Activated B cell treated with CpG ODN at 0.5 μM for 24 hours (primary cell): ENCODE measurements at places on chromosomes 12 and 14. TPM values are rescaled to one million over a fixed set of nuclear protein-coding genes. Genes with fewer than 3 reads are reported as not detected.

DNA sequence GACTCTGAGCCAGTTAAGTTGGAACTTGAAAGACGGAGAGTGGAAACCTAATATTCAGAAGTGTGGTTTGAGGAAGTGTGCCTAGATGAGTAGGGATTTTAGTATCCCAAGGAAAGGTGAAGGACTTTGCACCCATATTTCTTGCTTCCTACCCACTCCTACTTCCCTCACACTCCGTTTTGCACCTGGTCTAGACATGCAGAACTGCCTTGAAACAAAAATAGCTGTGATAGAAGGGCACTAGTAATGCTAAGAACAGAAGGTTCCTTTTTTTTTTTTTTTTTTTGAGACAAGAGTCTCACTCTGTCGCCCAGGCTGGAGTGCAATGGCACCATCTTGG lies 732 bp upstream of the ARF3 start:
- peak overlapping the region; percentile 99 for H3K4me3 ChIP-seq
- no peak for DNase-seq
- H3K4me1 ChIP-seq, result peaks cover 41% of the 10 kb centered on the region
- peaks cover 18% of the 10 kb centered on the region for H3K36me3 ChIP-seq
- H3K27ac ChIP-seq, result peak overlapping the region; percentile 91
- H3K27me3 ChIP-seq, result peaks cover 8% of the 10 kb centered on the region

- no peaks in the 10 kb centered on the region for H3K4me1 ChIP-seq
- no peak for DNase-seq
- H3K36me3 ChIP-seq, result no peaks in the 10 kb centered on the region
- no peak overlapping the region for H3K4me3 ChIP-seq
Measured at GRCh38 chr14:24576771-24577170, 721 bp upstream of the CTSG start.

GRCh38 chr12:49059299-49060171 lies 1.1 kb downstream of the KMT2D start:
- peaks cover 23% of the 10 kb centered on the region for H3K36me3 ChIP-seq
- H3K27ac ChIP-seq, result peak overlapping the region; percentile 76
- H3K27me3 ChIP-seq, result no peaks in the 10 kb centered on the region
- H3K4me3 ChIP-seq, result peak overlapping the region; percentile 93
- DNase-seq, result no peak

GRCh38 chr12:128928361-128928760 lies 75.1 kb downstream of the GLT1D1 start:
- no peak overlapping the region for H3K4me3 ChIP-seq
- peaks cover 2% of the 10 kb centered on the region for H3K27me3 ChIP-seq
- H3K36me3 ChIP-seq, result no peaks in the 10 kb centered on the region
- H3K4me1 ChIP-seq, result no peaks in the 10 kb centered on the region
- no peak for DNase-seq
- no peak overlapping the region for H3K27ac ChIP-seq

- no peaks in the 10 kb centered on the region for H3K36me3 ChIP-seq
- DNase-seq, result no peak
- no peak overlapping the region for H3K4me3 ChIP-seq
- H3K4me1 ChIP-seq, result no peaks in the 10 kb centered on the region
Measured at GRCh38 chr14:32404784-32405573, 75.9 kb downstream of the AKAP6 start.

GRCh38 chr12:109638735-109639134 lies 65.1 kb downstream of the MVK start:
- no peak overlapping the region for H3K4me3 ChIP-seq
- H3K4me1 ChIP-seq, result no peaks in the 10 kb centered on the region
- no peak overlapping the region for H3K27ac ChIP-seq
- peaks cover 5% of the 10 kb centered on the region for H3K27me3 ChIP-seq

GRCh38 chr12:14910090-14910915 lies 24.6 kb upstream of the MGP start:
- H3K4me1 ChIP-seq, result peaks cover 4% of the 10 kb centered on the region
- H3K4me3 ChIP-seq, result no peak overlapping the region
- no peak for DNase-seq
- H3K36me3 ChIP-seq, result peaks cover 32% of the 10 kb centered on the region

- H3K4me3 ChIP-seq, result no peak overlapping the region
- DNase-seq, result no peak
- peaks cover 20% of the 10 kb centered on the region for H3K27me3 ChIP-seq
Measured at GRCh38 chr12:52601671-52602070, 408 bp upstream of the KRT72 start.

GRCh38 chr14:71113376-71113775 lies 206.1 kb downstream of the PCNX1 start:
- no peak overlapping the region for H3K27ac ChIP-seq
- H3K27me3 ChIP-seq, result no peaks in the 10 kb centered on the region
- DNase-seq, result no peak
- no peak overlapping the region for H3K4me3 ChIP-seq
- peaks cover 32% of the 10 kb centered on the region for H3K4me1 ChIP-seq
- H3K36me3 ChIP-seq, result peaks cover 44% of the 10 kb centered on the region

ADAM21 gene
- 0.11 and 0.12 TPM in 2 replicates for total RNA-seq

LRP6 gene
- 1.4 and 1.5 TPM in 2 replicates for total RNA-seq

MEG3 gene
- total RNA-seq, result not detected in 2 replicates
